Pancreas (tissue), 10 donors: ENCODE measurements at places on chromosomes 6 and 20. TPM values are rescaled to one million over a fixed set of nuclear protein-coding genes. Genes with fewer than 3 reads are reported as not detected.

GRCh38 chr6:6246544-6246943 is 73.9 kb downstream of the F13A1 start:
- H3K36me3 ChIP-seq = no peaks in the 10 kb centered on the region
- no peak for DNase-seq
- no peak overlapping the region for H3K27ac ChIP-seq
- H3K4me1 ChIP-seq = no peaks in the 10 kb centered on the region
- no peaks in the 10 kb centered on the region for H3K27me3 ChIP-seq

DNA sequence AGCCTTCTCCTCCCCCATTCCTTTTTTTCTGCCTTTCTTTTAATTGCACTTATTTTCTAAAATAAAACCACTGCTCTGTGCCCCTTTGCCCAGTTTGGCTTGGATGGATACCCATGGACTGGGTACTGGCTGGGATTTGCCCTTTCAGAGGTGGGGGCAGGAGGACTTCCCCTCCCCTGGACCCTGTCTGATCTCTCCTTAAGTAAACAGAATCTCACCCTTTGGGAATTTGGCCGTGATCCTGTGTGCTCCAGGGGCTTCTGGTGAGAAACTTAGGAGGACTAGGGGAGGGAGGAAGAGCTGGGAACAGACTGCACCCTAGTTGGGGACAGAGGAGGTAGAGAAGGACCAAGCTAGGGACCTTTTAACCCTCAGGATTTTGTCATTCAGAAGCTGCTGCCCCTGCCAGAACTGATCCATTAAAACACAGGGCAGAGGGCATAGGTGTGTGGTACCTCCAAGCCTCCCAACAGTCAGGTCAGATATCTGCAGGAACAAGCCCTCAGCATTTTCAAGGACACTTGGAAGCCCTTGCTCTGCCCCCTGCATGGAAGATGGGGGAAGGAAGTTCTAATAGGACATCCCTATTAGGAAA is 7.3 kb downstream of the FOXP4 start:
- no peaks in the 10 kb centered on the region for H3K27me3 ChIP-seq
- H3K4me1 ChIP-seq = peaks cover 26% of the 10 kb centered on the region
- H3K4me3 ChIP-seq = no peak overlapping the region

DNA sequence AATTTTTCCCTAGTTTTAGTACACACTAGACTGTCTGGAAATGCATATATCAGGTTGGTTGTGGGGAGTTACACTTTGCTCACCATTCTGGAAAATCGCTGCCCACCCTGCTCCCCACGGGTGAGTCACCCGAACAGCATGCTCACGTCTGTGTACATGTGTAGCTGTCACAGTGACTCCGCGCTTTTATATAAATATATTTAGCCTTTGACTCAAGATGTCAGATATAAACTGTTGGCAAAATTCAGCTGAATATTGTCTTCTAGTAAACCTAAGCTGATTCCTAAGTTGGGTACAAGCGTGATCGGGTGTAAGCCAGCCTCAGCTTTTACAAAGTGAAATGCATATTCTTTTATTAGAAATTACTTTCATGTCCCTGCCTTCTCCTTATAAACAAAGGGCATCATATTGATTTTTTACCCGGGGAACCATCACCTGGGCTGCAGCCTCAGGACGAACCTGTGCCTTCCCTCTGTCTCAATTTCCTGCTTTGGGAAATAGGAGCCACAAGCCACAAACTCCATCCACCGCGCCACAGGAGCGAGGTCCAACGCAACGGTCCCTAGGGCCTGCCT is 4.3 kb downstream of the SDCBP2 start:
- no peak for DNase-seq
- peak overlapping the region; percentile 77 for H3K4me3 ChIP-seq
- H3K27me3 ChIP-seq = no peaks in the 10 kb centered on the region
- peak overlapping the region; percentile 93 for H3K27ac ChIP-seq

DNA sequence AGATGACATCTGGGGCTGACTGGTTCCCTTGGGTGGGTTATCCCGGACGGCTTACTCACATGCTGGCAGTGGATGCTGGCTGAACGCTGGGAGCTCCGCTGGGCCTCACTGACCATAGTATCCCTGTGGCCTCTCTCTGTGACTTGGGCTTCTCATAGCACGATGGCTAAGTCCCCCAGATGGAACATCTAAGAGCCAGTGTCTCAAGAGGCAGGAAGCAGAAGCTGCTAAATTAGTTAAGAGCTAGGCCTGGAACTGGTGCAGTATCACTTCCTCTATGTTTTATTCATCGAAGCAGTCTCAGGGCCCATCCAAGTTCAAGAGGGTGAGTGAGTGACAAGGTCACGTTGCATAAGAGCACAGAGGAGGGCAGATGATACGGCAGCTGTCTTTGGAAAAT is 116.5 kb upstream of the LAMP5 start:
- no peaks in the 10 kb centered on the region for H3K4me1 ChIP-seq
- no peaks in the 10 kb centered on the region for H3K36me3 ChIP-seq
- no peaks in the 10 kb centered on the region for H3K27me3 ChIP-seq
- no peak overlapping the region for H3K27ac ChIP-seq
- H3K4me3 ChIP-seq = no peak overlapping the region

DNA sequence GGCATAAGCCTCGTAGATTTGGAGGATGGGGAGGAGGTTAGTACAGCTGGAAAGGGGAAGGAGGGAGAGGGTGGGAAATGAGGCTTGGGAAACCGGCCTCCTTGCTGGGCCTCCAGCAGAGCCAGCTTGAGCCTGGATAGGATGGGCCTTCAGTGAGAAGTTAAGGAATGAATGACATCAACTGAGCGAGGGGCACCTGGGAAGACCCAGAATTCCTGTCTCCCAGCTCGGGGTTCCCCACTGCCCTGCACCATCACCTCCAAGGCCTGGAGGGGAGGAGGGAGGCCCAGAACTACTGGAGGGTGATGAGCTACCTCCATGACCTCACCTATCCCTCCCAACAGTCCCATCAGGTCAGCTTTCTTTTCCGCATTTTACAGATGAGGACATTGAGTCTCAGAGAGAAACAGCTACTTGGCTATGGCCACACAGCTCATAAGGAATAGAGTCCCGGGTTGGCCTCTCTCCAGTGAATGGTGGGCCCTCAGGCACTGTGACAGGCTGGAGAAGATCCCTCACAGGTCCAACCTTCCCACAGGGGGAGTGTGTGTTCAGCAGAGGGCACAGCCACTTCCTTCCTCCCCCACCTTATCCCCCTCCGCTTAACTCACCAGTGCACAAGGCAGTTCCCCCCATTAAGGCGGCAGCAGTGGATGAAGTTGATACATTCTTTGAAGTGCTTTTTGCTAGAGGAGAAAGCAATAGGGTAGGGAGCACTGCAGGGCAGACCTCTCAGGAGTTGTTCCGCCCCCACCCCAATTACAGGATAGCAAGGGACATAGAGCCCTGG is 6.8 kb downstream of the DUSP15 start:
- H3K36me3 ChIP-seq = no peaks in the 10 kb centered on the region
- no peak for DNase-seq
- no peak overlapping the region for H3K27ac ChIP-seq
- no peak overlapping the region for H3K4me3 ChIP-seq
- H3K27me3 ChIP-seq = no peaks in the 10 kb centered on the region

- H3K27ac ChIP-seq = no peak overlapping the region
- no peaks in the 10 kb centered on the region for H3K27me3 ChIP-seq
- no peak for DNase-seq
- no peaks in the 10 kb centered on the region for H3K4me1 ChIP-seq
- no peaks in the 10 kb centered on the region for H3K36me3 ChIP-seq
- H3K4me3 ChIP-seq = no peak overlapping the region
These were observed 538.2 kb upstream of the EYS start for GRCh38 chr6:66245231-66245630.

DNA sequence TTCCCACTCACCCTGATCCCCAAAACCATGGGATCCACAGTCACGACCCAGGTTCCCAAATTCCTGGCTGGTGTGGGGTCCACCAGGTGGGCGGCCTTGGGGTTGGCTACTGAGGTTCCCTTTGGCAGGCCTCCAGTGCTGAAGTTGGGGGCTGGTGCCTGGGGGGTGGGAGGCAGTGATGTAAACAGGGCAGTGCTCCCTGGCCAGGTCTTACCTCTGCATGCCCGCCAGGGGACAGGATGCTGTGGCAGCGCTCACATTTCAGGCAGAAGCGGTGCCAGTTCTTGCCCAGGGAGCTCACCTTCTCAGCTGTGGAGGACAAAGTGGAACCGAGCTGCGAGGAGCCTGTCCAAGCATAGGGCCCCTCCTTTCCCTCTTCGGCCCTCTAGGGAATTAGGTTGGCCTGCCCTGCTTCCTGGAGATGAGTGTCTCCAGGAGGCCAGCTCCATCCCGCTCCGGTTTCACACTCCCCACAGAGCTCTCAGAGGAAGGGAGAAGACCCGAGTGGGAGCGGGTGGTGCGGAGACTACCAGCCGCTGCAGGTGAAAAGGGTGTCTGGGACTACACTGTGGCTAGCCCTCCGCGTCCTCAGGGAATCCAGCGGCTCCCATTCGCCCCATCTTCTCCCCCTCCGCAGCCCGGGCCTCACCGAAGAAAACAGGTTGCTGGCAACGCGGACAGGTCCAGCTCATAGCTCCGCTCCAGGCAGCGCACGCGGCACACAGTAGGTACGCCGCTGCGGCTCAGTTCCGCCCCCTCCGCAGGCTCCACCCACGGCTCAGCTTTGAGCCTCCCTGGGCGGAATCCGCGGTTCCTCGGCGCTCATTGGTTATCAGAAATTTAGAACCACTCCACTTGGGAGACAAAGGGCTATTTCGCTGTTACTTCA is at the start of gene CRIP3:
CRIP3 (minus strand) TSS at position 726 of the 889 bp plus-strand sequence; CDS start at position 692, 34 bp downstream.
- H3K27me3 ChIP-seq = no peaks in the 10 kb centered on the region
- H3K27ac ChIP-seq = no peak within 1 kb of the TSS
- H3K36me3 ChIP-seq = no peaks in the 10 kb centered on the region

- no peaks in the 10 kb centered on the region for H3K36me3 ChIP-seq
- no peaks in the 10 kb centered on the region for H3K4me1 ChIP-seq
- H3K4me3 ChIP-seq = no peak overlapping the region
- H3K27me3 ChIP-seq = peaks cover 18% of the 10 kb centered on the region
- H3K27ac ChIP-seq = no peak overlapping the region
- DNase-seq = no peak
These were observed 64.3 kb downstream of the GPX5 start for GRCh38 chr6:28589957-28590349.

CCDC170 gene
- total RNA-seq = 0.81 TPM

IMPG1 gene
- 0.04 TPM for total RNA-seq

CAGE1 gene
- total RNA-seq = not detected
